ENCODE measurements at places on chromosomes 1 and 21. TPM values are rescaled to one million over a fixed set of nuclear protein-coding genes. Genes with fewer than 3 reads are reported as not detected.

The CLDN8 gene
- total RNA-seq: not detected

The GPATCH3 gene
- total RNA-seq: 10.2 TPM

The IGSF21 gene
- total RNA-seq: not detected

The OR14K1 gene
- not detected for total RNA-seq

The APCS gene
- total RNA-seq: not detected

The KLHDC8A gene
- not detected for total RNA-seq

The VANGL2 gene
- total RNA-seq: 0.28 TPM

The SLC1A7 gene
- 0.58 TPM for total RNA-seq

The LCE2B gene
- total RNA-seq: not detected

The KCNT2 gene
- total RNA-seq: 2.8 TPM

All from regular cardiac myocyte (primary cell).